Left ventricle myocardium inferior (tissue), 1 donor: ENCODE measurements at places on chromosomes 13 and 19.

- no peaks in the 10 kb centered on the region for H3K27me3 ChIP-seq
- no peak for DNase-seq
- H3K4me1 ChIP-seq = no peaks in the 10 kb centered on the region
- no peaks in the 10 kb centered on the region for H3K36me3 ChIP-seq
- no peak overlapping the region for H3K27ac ChIP-seq
These were observed 550.1 kb downstream of the TBC1D4 start for GRCh38 chr13:74931698-74932433.

- H3K4me1 ChIP-seq = peaks cover 24% of the 10 kb centered on the region
- H3K4me3 ChIP-seq = peak overlapping the region; percentile 83
- H3K36me3 ChIP-seq = peaks cover 11% of the 10 kb centered on the region
- no peak for DNase-seq
- peak overlapping the region; percentile 80 for H3K27ac ChIP-seq
These were observed 737 bp downstream of the XRCC1 start for GRCh38 chr19:43574424-43575155.

GRCh38 chr19:38875656-38876395 lies 2.2 kb downstream of the RINL start:
- peaks cover 19% of the 10 kb centered on the region for H3K36me3 ChIP-seq
- peaks cover 17% of the 10 kb centered on the region for H3K4me1 ChIP-seq
- no peak overlapping the region for H3K4me3 ChIP-seq
- DNase-seq = no peak
- H3K27me3 ChIP-seq = no peaks in the 10 kb centered on the region

DNA sequence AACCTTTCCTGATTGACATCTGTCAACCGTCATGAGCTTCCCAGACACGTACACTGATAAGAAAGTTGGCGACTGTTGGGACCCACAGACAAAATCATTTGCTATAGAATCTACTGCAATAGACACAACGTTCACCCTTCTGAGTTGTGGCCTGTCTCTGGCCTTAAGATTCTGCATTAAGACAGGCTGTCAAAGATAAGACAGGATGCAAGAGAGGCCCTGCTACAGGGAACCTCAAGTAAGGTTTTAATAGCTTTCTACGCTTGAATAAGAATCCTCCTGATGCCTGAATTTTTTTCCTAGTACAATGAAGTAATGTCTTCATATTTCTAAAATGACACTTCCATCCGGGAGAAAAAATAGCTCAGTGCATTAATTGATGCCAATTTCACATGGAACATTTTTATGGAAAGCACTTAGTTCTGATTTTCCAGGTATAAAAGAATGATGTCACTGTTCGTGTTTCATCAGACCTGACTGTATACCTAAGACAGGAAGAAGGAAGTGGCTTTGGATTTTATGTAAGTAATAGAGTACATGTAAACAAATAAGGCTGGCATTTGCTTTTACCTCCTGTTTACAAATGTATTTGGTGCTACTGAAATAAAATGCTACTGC lies 275.2 kb upstream of the GPC6 start:
- no peak overlapping the region for H3K4me3 ChIP-seq
- H3K27me3 ChIP-seq = no peaks in the 10 kb centered on the region
- no peaks in the 10 kb centered on the region for H3K4me1 ChIP-seq
- no peak overlapping the region for H3K27ac ChIP-seq
- DNase-seq = no peak

DNA sequence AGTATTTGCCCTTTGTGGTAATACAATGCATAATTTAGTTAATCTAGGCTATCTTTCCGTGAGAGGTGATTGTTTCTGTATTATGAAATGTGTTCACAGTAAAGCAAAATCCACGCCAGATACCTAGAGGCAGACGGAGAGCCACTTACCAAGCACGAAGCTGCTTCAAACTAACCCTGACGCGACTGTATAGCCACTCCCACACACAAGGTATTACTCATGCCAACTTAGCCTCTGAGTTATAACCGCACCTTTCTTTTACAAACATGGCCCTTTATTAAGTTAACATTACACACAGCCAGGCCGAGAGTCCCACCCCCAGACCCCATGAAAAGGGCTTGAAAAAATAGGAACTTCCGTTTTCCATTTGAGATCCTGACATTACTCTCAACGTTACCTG lies 185.7 kb downstream of the ABCC4 start:
- H3K36me3 ChIP-seq = no peaks in the 10 kb centered on the region
- H3K4me1 ChIP-seq = no peaks in the 10 kb centered on the region
- no peak overlapping the region for H3K27ac ChIP-seq
- DNase-seq = no peak

DNA sequence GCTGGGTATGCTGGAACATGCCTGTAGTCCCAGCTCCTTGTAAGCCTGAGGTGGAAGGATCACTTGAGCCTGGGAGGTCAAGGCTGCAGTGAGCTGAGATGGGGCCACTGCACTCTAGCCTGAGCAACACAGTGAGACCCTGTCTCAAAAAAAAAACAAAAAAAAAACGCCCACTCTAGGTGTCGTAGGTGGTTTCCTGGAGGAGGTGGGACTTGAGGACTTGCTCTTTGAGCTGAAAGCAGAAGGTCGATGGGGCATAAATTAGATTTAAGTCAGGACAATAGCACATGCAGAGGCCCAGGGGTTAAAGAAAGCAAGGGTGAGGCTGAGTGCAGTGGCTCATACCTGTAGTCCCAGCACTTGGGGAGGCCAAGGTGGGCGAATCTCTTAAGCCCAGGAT lies 12.9 kb upstream of the ILF3 start:
- DNase-seq = no peak
- peaks cover 69% of the 10 kb centered on the region for H3K36me3 ChIP-seq
- peaks cover 29% of the 10 kb centered on the region for H3K4me1 ChIP-seq

GRCh38 chr13:114063545-114064449 lies 68.6 kb downstream of the RASA3 start:
- peaks cover 78% of the 10 kb centered on the region for H3K4me1 ChIP-seq
- H3K27ac ChIP-seq = peak overlapping the region; percentile 93
- no peaks in the 10 kb centered on the region for H3K36me3 ChIP-seq

DNA sequence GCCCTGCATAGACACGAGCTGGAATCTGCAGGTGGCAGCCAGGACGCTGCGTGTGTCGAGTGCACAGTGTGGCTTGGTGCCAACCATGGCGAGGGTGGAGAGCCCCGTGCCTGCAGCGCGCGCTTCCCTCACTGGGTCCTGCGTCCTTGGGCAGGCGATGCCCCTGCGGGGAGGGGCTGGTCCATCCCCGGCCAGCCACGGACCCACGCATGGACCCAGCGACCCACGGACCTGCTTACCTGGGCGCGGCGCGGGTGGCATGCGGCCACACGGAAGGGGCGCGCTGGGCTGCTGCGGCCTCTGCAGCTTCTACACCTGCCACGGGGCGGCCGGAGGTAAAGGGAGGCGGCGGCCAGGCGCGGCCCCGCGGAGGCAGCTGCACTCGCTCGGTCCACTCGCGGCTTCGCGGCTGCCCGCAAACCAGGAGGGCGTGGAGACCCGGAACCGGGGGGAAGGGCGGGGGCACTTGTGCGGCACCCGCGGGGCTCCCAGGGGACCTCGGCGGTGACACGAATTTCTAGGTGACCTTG lies 569 bp upstream of the MCF2L start:
- peaks cover 62% of the 10 kb centered on the region for H3K4me1 ChIP-seq
- H3K27ac ChIP-seq = peak overlapping the region; percentile 88
- peaks cover 25% of the 10 kb centered on the region for H3K27me3 ChIP-seq
- peak overlapping the region; percentile 73 for H3K4me3 ChIP-seq
- no peaks in the 10 kb centered on the region for H3K36me3 ChIP-seq
- peak; percentile 55 for DNase-seq

DNA sequence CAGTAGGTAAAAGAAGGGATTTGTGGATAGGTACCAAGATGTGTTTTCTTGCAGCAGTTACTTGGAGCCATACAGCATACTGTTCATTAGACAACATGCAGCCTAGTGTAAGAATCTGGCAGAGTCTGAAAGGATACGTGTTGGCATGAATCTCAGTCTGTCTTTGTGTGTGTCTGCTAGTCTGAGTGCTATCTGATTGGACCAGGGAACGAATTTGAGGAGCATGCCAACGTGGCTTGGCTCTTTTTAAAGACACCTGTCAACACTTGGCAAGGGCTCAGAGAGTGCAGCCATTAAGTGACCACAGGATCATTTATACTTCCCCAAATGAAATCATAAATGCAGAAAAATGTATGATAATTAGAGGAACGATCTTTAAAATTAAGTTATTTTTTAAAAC lies 27.6 kb upstream of the ATXN8OS start:
- no peaks in the 10 kb centered on the region for H3K27me3 ChIP-seq
- H3K36me3 ChIP-seq = no peaks in the 10 kb centered on the region
- H3K4me1 ChIP-seq = no peaks in the 10 kb centered on the region
- no peak overlapping the region for H3K27ac ChIP-seq
- peak; percentile 32 for DNase-seq

- H3K4me1 ChIP-seq = no peaks in the 10 kb centered on the region
- H3K4me3 ChIP-seq = no peak overlapping the region
- no peaks in the 10 kb centered on the region for H3K27me3 ChIP-seq
- H3K27ac ChIP-seq = no peak overlapping the region
- no peak for DNase-seq
- no peaks in the 10 kb centered on the region for H3K36me3 ChIP-seq
These were observed 60.4 kb upstream of the ABCC4 start for GRCh38 chr13:95361686-95362085.

GRCh38 chr19:9906475-9907087 lies 29.7 kb downstream of the OLFM2 start:
- no peaks in the 10 kb centered on the region for H3K4me1 ChIP-seq
- no peak for DNase-seq
- H3K27ac ChIP-seq = no peak overlapping the region
- H3K4me3 ChIP-seq = no peak overlapping the region
- no peaks in the 10 kb centered on the region for H3K36me3 ChIP-seq

DNA sequence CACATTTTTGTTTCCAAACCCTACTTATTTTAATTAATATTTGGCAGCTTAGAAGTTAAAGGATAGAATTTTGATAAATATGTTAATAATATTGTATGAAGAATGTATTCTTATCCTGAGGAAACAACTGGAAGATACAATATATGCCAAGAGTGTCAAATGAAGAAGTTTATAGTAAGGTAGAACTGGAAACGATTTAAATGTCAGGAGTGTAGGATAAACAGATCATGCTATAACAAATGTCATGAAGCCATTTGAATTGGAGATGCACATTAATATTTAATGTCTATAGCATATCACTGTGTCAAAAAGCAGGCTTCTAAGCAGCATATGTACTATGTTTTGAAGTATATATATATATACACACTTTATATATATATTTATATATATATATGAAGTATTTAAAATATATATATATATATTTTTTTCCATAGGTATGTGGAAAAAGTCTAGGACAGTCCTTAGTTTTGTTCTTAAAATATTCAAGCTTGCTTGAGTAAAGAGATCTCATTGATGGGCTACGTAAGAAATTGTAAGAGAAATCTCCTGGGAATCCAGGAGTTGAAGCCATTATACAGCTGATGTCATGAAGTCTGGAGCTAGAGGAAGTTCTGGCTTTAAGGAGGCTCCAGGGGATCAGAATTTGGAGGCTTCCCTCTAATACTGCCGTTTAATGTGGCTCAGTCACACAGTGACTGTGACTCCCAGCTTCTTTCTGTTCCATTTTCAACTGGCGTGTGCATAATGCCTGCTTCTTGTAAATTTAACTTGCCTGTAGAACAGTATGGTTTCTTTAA lies 79.9 kb upstream of the MYCBP2 start:
- no peak for DNase-seq
- no peaks in the 10 kb centered on the region for H3K36me3 ChIP-seq
- no peak overlapping the region for H3K27ac ChIP-seq
- H3K4me1 ChIP-seq = no peaks in the 10 kb centered on the region

DNA sequence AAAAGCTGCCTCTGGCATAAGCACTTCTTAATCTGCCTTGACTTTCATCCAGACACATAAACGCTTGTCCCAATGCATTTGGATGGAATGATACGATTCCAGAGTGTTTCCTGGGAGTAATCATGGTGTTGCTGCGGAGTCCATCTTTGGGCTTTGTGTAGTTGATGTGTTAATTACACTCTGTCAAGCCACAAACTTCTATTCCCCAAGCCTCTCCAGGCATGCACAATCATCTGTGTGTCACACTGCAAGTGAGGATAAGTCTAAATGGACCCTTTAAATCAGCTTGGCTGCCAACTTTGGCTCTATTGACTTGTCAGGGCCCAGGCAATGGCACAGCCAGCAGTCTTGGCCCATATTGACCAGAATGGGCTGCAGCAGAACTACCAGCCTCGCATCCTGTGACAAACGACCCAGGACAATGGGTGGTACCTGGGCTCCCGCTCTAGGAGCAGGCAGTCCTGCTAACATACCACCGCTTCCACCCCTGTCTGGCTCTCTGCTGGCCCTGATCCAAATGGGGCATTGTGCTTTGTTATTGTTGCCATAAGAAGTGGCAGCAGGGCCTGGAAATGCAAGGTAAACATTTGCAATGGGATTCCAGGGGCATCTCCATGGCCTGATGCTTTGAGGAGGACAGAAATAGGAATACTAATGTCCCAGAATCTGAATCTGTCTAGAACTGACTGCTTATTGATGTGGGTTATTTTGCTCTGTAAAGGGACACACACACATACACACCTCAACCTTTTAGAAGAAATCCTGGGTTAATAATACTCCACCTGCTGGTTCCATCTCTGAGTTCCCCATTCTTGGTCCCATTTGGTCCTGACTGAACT lies 127.2 kb downstream of the DNAJC15 start:
- peaks cover 52% of the 10 kb centered on the region for H3K27me3 ChIP-seq
- H3K4me1 ChIP-seq = no peaks in the 10 kb centered on the region
- DNase-seq = no peak

DNA sequence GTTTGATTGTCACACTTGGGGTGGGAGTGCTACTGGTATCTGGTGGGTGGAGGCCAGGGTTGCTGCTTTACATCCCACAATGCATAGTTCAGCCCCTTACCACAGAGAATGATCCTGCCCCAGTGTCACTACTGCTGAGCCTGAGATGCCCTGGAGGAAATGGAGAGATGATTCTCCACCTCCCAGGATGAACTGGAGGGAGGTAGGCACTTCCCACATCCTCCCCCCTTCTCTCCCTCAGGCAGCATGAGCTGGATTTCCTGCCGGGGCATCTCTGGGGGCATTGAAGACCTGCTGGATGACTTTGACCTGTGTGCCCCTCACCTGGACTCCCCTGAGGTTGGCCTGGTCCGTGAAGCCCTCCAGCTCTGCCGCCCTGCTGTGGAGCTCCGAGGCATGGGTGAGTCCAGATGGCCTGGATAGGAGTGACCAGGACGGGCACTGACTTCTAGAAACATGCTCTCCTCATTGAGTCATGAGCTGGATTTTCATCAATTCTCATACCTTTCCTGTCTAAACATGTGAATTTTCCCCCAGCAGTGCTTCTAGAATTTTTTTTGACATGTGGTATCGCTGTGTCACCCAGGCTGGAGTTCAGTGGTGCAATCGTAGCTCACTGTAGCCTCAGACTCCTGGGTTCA lies 45.3 kb downstream of the NWD1 start:
- no peaks in the 10 kb centered on the region for H3K36me3 ChIP-seq
- H3K27ac ChIP-seq = no peak overlapping the region
- H3K27me3 ChIP-seq = peaks cover 22% of the 10 kb centered on the region
- no peak overlapping the region for H3K4me3 ChIP-seq

GRCh38 chr13:74647991-74648390 lies 513.8 kb upstream of the KLF12 start:
- H3K36me3 ChIP-seq = no peaks in the 10 kb centered on the region
- H3K4me3 ChIP-seq = no peak overlapping the region
- no peaks in the 10 kb centered on the region for H3K4me1 ChIP-seq

- DNase-seq = no peak
- peak overlapping the region; percentile 63 for H3K27ac ChIP-seq
- H3K27me3 ChIP-seq = no peaks in the 10 kb centered on the region
- H3K36me3 ChIP-seq = peaks cover 29% of the 10 kb centered on the region
These were observed 49.3 kb upstream of the GPR183 start for GRCh38 chr13:99356262-99357091.

GRCh38 chr13:24292481-24292880 lies 16.9 kb upstream of the C1QTNF9 start:
- H3K4me3 ChIP-seq = no peak overlapping the region
- H3K36me3 ChIP-seq = peaks cover 96% of the 10 kb centered on the region
- H3K27me3 ChIP-seq = no peaks in the 10 kb centered on the region
- DNase-seq = no peak
- no peaks in the 10 kb centered on the region for H3K4me1 ChIP-seq
